ENCODE measurements at places on chromosomes 3 and 15.

- DNase-seq = peak; percentile 54
These were observed 143.1 kb upstream of the TBL1XR1 start for GRCh38 chr3:177340243-177340830.

- DNase-seq = no peak
These were observed 736.0 kb upstream of the GRM7 start for GRCh38 chr3:6124875-6125274.

DNA sequence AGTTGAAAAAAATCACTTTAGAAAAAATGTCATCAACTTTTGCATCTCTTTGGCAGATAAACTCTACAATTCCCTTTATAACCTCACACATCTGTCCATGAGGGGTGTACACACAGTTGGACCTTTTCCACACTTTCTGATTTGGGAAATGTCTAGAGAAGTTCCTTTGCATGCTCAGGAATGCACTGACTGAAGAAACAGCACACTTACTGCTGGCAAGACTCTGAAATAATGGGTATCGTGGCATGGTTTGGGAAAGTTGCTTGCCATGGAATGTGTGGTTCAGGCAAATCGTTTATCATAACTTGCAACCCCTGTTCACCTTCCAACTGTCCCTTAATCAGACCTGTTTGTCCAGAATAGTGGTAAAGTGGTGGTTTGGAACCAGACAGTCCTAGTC lies 135.3 kb upstream of the TGFBR2 start:
- DNase-seq = no peak

GRCh38 chr15:35379972-35380371 lies 166.0 kb downstream of the DPH6 start:
- DNase-seq = no peak

- DNase-seq = no peak
These were observed 425.4 kb upstream of the TPRG1 start for GRCh38 chr3:188746291-188746783.

- peak; percentile 39 for DNase-seq
These were observed 135.1 kb downstream of the KCNMB2 start for GRCh38 chr3:178671377-178671776.

DNA sequence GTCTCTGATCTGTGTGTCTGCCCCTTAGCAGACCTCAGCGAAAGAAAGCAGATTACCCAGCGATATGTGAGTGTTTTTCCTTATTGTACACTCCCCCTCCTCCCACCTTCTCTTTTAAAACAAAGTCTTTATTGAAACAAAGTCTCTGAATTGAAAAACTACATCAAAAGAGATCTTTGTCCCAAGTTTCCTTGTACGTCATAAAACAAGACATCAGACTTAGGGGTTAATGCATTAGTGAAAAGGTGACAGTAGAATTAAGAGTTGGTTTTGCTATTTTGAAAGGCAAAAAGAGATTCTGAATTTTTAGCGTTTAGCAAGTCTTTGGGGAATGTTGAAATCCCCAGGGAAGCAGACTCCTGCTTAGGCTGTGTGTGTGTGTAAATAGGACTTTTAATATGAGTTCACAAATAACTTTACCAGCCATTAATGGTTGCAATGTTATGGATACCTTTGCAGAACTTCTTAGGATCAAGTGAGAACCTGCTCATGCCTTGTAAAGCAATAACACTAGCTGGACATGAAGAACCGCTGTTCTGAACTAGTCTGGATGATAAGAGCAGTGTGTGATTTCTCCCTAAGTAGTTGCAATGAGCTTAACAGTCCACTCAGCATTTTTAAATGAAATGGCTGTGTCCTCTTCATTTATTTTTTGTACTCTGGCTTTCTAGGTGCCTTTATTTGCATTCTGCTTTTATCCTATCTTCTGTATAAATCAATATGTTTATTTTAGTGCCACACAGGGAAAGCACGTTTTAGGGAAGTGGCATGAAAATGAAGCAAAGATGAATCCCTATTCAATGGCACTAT lies 136.6 kb downstream of the MCTP2 start:
- no peak for DNase-seq

DNA sequence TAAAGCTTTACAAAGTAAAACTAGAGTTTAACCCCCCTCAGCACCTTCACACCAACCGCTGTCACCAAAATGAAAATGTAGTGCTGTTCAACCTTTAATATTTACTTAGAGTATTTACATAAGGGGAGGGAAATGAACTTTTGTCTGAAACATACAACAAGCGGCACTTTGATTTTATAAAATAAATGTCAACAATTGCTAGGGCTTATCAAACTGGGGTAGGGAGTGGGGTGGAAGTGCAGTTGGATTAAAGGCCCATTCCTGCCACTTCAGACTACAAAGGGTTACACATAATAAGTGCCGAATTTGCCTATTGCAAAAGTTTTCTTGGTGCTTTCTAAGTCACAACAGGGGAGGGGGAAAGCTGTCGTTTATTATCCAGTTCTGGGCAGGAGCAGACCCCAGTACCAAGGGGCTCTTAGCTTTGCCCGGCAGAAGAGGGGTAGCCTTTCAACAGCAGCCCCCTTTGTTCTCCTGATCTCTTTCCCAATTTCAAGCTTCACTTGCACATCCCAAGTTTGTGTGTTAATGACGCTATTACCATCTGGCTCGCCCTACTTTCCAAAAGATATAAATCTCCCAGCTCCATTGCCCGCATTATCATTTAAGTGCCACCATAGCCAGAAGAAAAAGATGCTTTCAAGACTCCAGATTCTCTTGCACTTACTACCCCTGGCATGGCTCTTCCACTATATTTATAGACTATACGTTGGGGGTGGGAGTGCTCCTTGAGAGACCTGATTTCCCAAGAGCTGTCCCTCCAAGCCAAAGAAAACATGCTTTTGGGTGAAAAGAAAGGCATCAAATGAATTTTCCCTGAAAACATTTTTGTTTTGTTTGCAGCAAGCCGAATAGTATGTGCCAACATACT lies 17.0 kb downstream of the SOX2 start:
- DNase-seq = no peak

DNA sequence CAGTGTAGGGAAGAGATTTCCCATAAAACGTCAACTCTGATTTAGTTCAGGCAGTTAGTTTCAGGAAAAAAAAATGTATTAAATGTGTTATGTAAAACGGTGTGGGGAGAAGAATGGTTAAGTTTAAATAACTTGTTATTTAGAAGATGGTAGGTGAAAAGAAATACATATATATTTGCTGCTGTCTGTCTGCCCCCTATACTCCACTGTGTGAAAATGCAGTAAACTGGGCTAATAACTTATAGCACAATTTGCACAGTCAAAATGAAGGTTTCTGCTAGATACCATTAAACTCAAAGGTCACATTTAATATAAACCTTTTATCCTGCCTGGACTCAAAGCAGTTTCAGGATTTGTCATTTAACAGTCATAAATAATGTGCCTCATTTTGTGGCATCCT lies 515.0 kb downstream of the FGF12 start:
- no peak for DNase-seq

DNA sequence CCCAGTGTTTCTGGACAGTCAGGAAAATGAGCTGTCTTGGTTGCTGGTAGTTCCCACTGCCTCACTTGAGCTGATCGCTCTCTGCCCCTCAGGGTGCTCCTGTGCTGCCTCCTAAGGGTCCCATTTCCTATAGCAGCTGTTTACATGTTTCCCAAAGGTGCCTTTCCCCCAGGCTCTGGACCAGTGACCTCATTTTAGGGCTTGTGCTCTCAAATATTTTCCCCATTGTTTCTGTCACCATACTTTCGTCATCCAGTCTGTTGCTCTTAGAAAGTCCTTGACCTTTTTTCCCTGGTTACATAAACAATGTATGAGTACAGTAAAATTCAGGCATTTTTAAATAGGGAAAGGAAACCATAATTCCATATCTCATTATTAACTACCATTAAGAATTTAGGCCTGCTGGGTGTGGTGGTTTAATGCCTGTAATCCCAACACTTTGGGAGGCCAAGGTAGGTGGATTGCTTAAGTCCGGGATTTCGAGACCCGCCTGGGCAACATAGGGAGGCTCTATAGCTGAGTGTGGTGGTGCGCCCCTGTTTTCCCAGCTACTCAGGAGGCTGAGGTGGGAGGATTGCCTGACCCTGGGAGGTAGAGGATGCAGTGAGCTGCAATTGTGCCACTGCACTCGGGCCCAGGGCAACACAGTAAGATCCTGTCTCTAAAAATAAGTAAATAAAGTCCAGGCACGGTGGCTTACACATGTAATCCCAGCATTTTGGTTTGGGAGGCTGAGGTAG lies 11.7 kb downstream of the RAD54L2 start:
- DNase-seq = no peak

GRCh38 chr3:52504977-52505376 lies 9.8 kb downstream of the STAB1 start:
- DNase-seq = no peak

GRCh38 chr3:13389378-13389777 lies 30.7 kb downstream of the NUP210 start:
- DNase-seq = no peak

GRCh38 chr3:194293546-194294198 lies 57.5 kb downstream of the CPN2 start:
- no peak for DNase-seq

- no peak for DNase-seq
These were observed 12.9 kb downstream of the KLF13 start for GRCh38 chr15:31339558-31339895.

DNA sequence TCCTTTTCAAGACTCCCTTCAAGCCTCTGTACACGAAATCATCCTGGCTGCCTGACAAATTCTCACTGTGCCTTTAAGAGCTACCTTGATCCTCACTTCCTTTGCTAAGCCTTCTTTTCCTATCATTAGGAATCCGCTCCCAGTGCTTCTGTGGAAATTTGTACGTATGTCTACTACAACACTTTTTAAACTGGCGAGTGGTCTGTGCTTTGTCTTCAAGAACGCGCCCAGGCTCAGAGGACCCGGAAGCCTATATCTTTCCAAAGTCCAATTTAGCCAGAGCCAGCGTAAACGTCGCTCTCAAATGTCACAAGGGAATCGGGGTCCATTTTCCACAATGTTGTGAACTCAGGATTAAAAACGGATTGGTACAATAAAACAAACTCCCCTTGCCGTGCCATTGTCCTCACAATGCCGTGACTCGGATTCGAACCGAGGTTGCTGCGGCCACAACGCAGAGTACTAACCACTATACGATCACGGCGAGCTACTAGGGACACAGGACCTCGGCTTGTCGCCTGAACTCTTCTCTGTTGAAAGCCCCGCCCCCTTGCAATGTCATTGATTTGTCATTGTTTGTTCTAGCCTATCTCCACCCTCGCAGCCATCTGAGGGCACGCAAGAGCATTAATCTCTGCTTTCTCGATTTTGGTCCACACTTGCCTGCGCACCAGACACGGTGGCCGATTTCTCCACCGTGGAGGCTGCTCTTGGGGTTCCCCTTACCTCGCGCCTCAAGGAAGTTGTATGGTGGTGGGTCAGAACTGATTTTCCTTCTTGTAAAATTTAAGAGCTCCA lies 12.4 kb upstream of the SHF start:
- peak; percentile 97 for DNase-seq

GRCh38 chr3:72446218-72447058 lies 401.8 kb downstream of the SHQ1 start:
- DNase-seq = no peak

DNA sequence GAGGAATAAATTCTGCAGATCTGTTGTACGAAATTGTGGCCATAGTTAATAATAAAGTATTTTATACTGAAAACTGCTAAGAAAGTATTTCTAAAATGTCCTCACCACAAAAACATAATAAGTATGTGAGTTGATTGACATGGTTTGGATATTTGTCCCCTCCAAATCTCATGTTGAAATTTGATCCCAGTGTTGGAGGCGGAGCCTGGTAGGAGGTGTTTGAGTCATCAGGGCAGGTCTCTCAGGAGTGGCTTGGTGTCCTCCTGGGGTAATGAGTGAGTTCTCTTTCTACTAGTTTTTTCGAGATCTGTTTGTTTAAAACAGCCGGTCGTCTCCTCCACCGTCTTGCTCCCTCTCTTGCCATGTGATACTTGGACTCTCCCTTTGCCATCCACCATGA lies 424.1 kb upstream of the KCNMB2 start:
- no peak for DNase-seq

GRCh38 chr15:88454867-88455810 lies 12.0 kb downstream of the MRPL46 start:
- DNase-seq = peak; percentile 68

- no peak for DNase-seq
These were observed 34.2 kb downstream of the ALS2CL start for GRCh38 chr3:46659285-46659684.

GRCh38 chr3:186997473-186997939 lies 67.2 kb downstream of the ST6GAL1 start:
- DNase-seq = no peak

DNA sequence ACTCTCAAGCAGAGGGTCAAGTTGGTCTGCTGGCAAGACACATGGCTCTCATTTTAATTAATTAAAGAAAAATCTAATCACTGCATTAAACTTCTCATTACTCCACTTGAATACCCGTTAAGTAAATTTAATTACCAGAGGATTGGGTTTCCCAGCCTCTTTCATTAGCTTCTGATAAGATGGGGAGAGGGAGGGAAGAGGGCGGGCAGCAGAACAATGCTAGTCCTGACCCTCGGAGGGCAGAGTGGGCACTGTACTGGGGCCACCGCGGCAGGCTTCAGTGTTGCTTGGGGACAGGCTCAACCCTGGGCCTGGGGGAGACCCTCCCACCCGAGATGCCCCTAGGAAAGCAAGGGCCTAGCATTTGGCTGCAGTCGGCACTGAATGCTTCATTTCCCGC lies 55.6 kb upstream of the LINGO1 start:
- no peak for DNase-seq

DNA sequence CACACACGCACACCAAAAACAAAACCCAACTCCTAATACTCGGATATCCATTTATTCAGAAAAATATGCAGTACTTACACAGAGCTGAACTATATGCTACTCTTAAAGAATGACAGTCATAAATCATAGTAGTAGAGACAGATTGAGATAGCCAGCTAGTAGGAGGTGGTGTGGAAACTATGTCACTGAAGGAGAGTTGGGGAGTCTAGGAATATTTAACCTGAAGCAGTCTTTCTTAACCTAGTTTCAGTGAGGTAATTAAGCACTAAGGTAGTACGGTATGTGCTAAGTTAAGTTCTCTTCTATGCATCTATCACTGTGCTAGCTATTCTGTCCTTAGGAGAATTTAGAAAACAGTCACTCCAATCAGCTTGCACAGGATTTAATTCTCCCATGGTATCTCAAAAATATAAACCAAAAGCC lies 54.2 kb downstream of the ANKRD28 start:
- DNase-seq = no peak

DNA sequence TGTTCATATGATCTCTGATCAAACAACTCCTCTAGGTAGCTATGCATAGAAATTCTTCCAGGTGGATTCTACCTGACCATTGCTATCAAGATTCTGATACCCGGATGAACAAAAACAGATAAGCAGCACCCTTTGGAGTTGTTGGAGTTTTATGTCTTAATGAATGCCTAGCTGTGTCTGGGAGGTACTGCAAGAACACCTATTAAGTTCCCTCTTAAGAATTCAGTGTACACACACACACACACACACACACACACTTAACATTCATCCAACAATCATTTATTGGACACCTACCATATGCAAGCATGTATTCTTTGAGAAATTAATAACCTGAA lies 58.1 kb upstream of the FNDC3B start:
- no peak for DNase-seq

DNA sequence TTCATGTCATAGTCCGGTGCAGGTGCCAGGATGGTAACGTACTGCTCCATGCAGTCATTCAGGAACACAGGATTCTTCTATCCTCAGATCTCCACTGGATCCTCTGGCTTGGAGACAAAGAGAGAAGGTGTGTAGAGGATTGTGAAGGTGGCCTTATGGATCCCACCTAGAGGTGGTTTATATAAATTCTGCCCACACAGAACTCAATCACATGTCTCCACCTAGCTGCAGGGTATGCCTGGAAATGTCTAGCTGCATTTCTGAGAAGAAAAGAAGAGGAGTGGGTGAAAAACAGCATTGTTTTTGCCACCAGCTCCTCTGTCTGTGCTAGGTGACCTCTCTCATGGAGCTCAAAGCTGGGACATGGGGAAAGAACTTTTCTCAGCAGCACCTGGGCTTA lies 478.7 kb downstream of the PDCD6IP start:
- no peak for DNase-seq
